HepG2 (cell line): ENCODE measurements at places on chromosomes 2 and 18. TPM values are rescaled to one million over a fixed set of nuclear protein-coding genes. Genes with fewer than 3 reads are reported as not detected.

The NETO1 gene
- not detected in 2 replicates for total RNA-seq

The ZCCHC2 gene
- total RNA-seq, result 76.1 and 76.5 TPM in 2 replicates

- peaks cover 8% of the 10 kb centered on the region for H3K4me1 ChIP-seq
- no peaks in the 10 kb centered on the region for H3K36me3 ChIP-seq
- DNase-seq, result no peak
- H3K27ac ChIP-seq, result no peak overlapping the region
These were observed 134.5 kb upstream of the CCDC68 start for GRCh38 chr18:55093808-55094207.

- H3K36me3 ChIP-seq, result no peaks in the 10 kb centered on the region
- DNase-seq, result no peak
These were observed 2.0 kb downstream of the BCL2 start for GRCh38 chr18:63317556-63317946.

The CCDC74B gene
- 0.11 TPM in 1 of 2 replicates, not detected in the other for total RNA-seq

- no peak overlapping the region for H3K27ac ChIP-seq
- no peak for DNase-seq
These were observed 18.8 kb upstream of the RHOB start for GRCh38 chr2:20427931-20428526.

GRCh38 chr2:16249246-16250055 is 309.1 kb downstream of the MYCN start:
- H3K27ac ChIP-seq, result no peak overlapping the region
- no peaks in the 10 kb centered on the region; the same call in 1 of the 2 replicates for H3K4me1 ChIP-seq
- no peak for DNase-seq
- no peak overlapping the region for H3K4me3 ChIP-seq
- peaks cover 21% of the 10 kb centered on the region; the same call in 2 of the 3 replicates for H3K27me3 ChIP-seq

The PASK gene
- total RNA-seq, result 16.0 and 17.0 TPM in 2 replicates

DNA sequence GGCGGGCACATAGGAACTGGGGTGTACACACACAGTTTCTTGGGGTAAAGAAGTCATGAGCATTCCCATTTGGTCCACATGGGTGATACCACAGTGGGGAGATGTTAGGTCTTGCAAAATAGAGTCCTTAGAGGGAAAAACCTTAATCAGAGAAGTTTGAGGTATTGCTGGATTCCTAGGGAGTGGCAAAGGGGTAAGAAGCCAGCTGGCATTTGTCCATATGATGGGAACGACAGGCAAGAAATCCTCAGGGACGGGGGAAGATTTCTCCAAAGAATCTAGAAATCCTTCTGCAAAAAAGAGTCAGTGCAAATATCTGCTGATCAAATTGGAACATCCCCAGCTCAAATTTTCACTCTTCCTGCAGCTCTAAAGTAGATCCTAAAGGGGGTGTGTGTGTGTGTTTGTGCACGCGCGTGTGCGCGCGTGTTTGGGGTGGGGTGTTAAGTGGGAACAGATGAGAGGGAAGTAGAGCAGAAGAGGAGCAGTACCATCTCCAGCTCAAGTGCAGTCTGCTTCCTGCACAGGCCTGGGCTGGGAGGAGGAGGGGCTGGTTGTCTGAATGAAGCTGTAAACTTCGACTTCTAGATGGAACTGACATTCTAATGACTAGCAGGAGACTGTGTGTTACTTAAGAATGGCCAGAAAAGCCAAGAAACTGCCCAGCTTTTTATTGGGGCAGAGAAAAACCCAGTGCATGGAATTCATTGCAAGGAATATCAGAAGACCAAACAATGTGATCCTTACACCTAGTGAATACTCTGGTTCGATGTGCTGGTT is 168.0 kb downstream of the SPP2 start:
- H3K4me3 ChIP-seq, result no peak overlapping the region
- H3K36me3 ChIP-seq, result no peaks in the 10 kb centered on the region
- DNase-seq, result no peak
- no peaks in the 10 kb centered on the region for H3K27me3 ChIP-seq
- no peak overlapping the region for H3K27ac ChIP-seq

The EMILIN1 gene
- 4.0 and 9.7 TPM in 2 replicates for total RNA-seq

GRCh38 chr18:52343138-52343537 is 3.1 kb downstream of the DCC start:
- no peak overlapping the region for H3K4me3 ChIP-seq
- no peaks in the 10 kb centered on the region for H3K36me3 ChIP-seq
- DNase-seq, result no peak
- H3K27ac ChIP-seq, result no peak overlapping the region
- peaks cover 18% of the 10 kb centered on the region; the same call in 1 of the 3 replicates for H3K27me3 ChIP-seq
- H3K4me1 ChIP-seq, result no peaks in the 10 kb centered on the region

GRCh38 chr2:216373896-216374295 is 1.6 kb upstream of the MARCHF4 start:
- no peak overlapping the region for H3K27ac ChIP-seq
- H3K36me3 ChIP-seq, result no peaks in the 10 kb centered on the region
- H3K4me1 ChIP-seq, result no peaks in the 10 kb centered on the region
- H3K4me3 ChIP-seq, result no peak overlapping the region

DNA sequence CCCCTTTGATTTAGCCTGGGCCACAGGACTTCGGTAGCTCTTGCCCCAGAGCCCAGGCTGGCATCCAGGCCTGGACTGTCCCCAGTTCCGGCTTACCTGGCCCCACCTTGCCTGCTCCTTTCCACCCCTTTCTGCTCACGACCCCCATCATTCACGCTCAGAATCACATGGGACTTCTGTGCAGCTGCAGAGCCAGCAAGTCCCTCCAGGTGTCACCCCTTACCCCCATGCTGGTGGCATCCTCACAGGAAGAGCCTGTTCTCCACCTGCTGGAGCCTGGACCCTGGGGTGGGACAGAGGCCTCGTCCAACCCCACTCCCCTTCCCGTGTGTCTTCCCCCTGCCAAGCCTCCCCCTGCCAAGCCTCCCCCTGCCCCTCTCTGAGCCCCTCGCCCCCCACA is 7.9 kb upstream of the KCNIP3 start:
- no peaks in the 10 kb centered on the region for H3K36me3 ChIP-seq
- H3K27ac ChIP-seq, result no peak overlapping the region
- no peaks in the 10 kb centered on the region for H3K4me1 ChIP-seq

DNA sequence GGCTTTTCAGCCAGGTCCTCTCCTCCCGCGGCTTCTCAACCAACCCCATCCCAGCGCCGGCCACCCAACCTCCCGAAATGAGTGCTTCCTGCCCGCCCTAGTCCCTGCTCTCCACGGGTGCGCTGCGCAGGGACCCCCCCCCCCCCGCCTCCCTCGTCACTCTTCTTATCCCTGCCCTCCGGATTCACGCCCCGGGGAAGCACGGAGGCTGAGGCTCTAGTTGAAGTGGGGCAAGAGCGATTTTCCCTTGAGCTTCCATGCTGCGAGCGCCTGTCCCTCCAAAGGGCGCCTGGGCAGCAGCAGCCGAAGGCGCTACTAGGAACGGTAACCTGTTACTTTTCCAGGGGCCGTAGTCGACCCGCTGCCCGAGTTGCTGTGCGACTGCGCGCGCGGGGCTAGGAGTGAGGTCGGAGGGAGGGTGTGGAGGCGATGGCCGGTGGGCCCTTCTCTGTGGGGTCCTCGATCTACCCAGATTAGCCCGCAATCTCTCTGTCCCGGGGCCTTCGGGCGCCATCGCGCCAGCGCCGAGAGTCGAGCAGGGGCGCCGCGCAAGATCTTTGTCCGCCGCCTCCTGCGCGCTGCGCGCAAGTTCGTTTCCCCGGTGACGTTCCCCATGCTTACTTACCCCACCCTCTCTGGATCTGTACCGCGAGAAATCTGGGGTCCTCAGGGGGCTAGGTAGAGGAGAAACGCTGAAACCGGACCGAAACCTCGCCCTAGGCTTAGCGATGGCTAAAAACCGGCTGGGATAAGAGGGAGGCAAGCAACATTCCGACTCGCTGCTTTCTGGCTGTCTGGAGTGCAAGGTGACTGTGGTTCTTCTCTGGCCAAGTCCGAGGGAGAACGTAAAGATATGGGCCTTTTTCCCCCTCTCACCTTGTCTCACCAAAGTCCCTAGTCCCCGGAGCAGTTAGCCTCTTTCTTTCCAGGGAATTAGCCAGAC is 677 bp downstream of the GAD1 start:
- H3K27ac ChIP-seq, result no peak overlapping the region
- H3K36me3 ChIP-seq, result no peaks in the 10 kb centered on the region
- H3K27me3 ChIP-seq, result peaks cover 23% of the 10 kb centered on the region

GRCh38 chr2:229376866-229377265 is 105.8 kb upstream of the PID1 start:
- no peak for DNase-seq
- no peaks in the 10 kb centered on the region for H3K4me1 ChIP-seq
- H3K36me3 ChIP-seq, result no peaks in the 10 kb centered on the region

- no peak overlapping the region for H3K27ac ChIP-seq
- peaks cover 40% of the 10 kb centered on the region for H3K4me1 ChIP-seq
- no peaks in the 10 kb centered on the region for H3K27me3 ChIP-seq
- no peak for DNase-seq
- H3K36me3 ChIP-seq, result no peaks in the 10 kb centered on the region
- H3K4me3 ChIP-seq, result no peak overlapping the region
These were observed 66.5 kb downstream of the AGAP1 start for GRCh38 chr2:235560345-235560744.

DNA sequence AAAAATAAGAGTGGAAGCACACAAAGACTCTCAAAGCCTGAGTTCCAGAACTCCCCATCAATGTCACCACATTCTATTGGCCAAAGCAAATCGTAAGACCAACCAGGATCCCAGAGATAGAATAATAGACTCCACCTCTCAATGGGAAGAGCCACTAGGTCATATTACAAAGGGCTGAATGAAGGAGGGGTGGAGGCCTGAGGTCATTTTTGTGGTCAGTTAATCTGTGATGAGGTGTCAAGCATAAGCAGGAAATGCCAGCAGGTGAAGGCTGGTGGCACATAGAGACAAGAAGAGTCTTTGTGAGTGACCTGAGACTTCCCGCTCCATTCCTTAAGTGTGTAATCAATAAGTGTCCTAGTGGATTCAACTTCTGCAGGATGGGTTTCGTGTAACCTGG is 144.3 kb downstream of the TFCP2L1 start:
- H3K27me3 ChIP-seq, result no peaks in the 10 kb centered on the region; the same call in 1 of the 2 replicates
- no peak overlapping the region for H3K4me3 ChIP-seq
- no peaks in the 10 kb centered on the region for H3K4me1 ChIP-seq
- DNase-seq, result no peak
- H3K36me3 ChIP-seq, result no peaks in the 10 kb centered on the region
- no peak overlapping the region for H3K27ac ChIP-seq

The SLC30A3 gene
- 0.38 TPM in 1 of 2 replicates, not detected in the other for total RNA-seq

DNA sequence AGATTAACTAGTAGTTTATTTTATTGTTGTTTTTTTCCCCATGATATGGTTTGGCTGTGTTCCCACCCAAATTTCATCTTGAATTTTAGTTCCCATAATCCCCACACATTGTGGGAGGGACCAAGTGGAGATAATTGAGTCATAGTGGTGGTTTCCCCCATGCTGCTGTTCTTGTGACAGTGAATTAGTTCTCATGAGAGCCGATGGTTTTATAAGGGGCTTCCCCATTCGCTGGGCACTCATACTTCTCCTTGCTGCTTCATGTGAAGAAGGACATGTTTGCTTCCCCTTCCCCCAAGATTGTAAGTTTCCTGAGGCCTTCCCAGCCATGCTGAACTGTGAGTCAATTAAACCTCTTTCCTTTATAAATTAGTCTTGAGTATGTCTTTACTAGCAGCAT is 36.5 kb downstream of the GALNT14 start:
- no peak for DNase-seq
- no peak overlapping the region for H3K4me3 ChIP-seq
- no peaks in the 10 kb centered on the region for H3K27me3 ChIP-seq
- H3K27ac ChIP-seq, result no peak overlapping the region

The LYPD6B gene
- total RNA-seq, result not detected in 2 replicates

The FLACC1 gene
- 0.29 and 0.35 TPM in 2 replicates for total RNA-seq

The EDAR gene
- total RNA-seq, result not detected in 2 replicates

The G6PC2 gene
- not detected in 2 replicates for total RNA-seq

DNA sequence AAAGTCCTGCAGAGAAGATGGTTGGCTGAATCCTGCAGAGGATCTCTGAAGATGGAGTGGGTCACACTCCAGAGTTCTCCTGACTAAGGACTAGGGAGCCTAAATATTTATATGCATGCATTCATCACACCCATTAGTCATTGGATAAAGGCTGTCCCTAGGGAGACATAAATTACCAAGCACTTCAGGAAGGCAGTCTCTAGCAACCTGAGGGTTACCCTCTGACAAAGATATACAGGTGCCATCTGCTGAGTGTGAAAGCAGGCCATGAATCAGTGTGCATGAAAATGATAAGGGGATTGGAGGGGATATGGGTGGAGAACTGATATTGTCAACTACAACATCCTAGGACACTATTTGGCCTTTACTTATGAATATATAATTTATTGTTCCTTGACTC is 294.8 kb upstream of the DDX18 start:
- H3K36me3 ChIP-seq, result no peaks in the 10 kb centered on the region
- H3K4me1 ChIP-seq, result no peaks in the 10 kb centered on the region
- no peak overlapping the region for H3K27ac ChIP-seq

The CPLX4 gene
- not detected in 2 replicates for total RNA-seq

- no peak overlapping the region for H3K4me3 ChIP-seq
- H3K27ac ChIP-seq, result no peak overlapping the region
- DNase-seq, result no peak
- H3K27me3 ChIP-seq, result peaks cover 2% of the 10 kb centered on the region; the same call in 1 of the 2 replicates
- no peaks in the 10 kb centered on the region for H3K36me3 ChIP-seq
These were observed 14.5 kb downstream of the TMEM185B start for GRCh38 chr2:120208381-120209353.

GRCh38 chr2:24834733-24835395 is 41.6 kb downstream of the CENPO start:
- H3K27ac ChIP-seq, result no peak overlapping the region
- DNase-seq, result no peak
- peaks cover 14% of the 10 kb centered on the region; the same call in 1 of the 2 replicates for H3K4me1 ChIP-seq
- no peaks in the 10 kb centered on the region for H3K36me3 ChIP-seq
- H3K27me3 ChIP-seq, result peaks cover 72% of the 10 kb centered on the region; the same call in 2 of the 3 replicates

- no peak for DNase-seq
- no peak overlapping the region for H3K27ac ChIP-seq
- no peaks in the 10 kb centered on the region for H3K4me1 ChIP-seq
- H3K27me3 ChIP-seq, result no peaks in the 10 kb centered on the region
- no peak overlapping the region for H3K4me3 ChIP-seq
- no peaks in the 10 kb centered on the region for H3K36me3 ChIP-seq
These were observed 71.0 kb downstream of the AQP4 start for GRCh38 chr18:26794230-26795101.

The RASGRP3 gene
- not detected in 2 replicates for total RNA-seq

- H3K27me3 ChIP-seq, result no peaks in the 10 kb centered on the region
- peaks cover 61% of the 10 kb centered on the region for H3K4me1 ChIP-seq
- DNase-seq, result peak; percentile 84
- H3K4me3 ChIP-seq, result peak overlapping the region; percentile 77
These were observed 35.0 kb upstream of the PTMA start for GRCh38 chr2:231673348-231673770.

DNA sequence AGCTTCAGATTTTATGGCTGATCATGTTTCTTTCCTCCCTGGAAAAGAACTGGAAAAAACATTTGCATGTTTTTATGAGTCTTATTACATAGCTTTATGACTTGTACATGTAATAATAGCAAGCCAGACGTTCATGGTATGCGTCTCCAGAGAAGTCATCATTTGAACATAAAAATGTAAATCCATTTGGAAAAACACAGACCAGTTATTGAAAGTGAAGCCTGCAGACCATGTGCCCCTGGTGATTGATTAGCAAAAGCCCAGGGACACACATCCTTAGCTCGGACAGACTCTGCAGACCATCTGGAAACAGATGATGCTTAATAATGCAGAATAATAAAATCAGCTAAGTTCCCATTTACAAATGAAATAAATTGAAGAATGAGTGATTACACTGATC is 283.1 kb downstream of the TDRD15 start:
- peaks cover 3% of the 10 kb centered on the region; the same call in 1 of the 2 replicates for H3K4me1 ChIP-seq
- DNase-seq, result no peak
- no peaks in the 10 kb centered on the region for H3K27me3 ChIP-seq
- no peak overlapping the region for H3K27ac ChIP-seq
- H3K4me3 ChIP-seq, result no peak overlapping the region

The ITGB6 gene
- not detected in 2 replicates for total RNA-seq
